ENCODE measurements at places on chromosomes 2 and 18. TPM values are rescaled to one million over a fixed set of nuclear protein-coding genes. Genes with fewer than 3 reads are reported as not detected.

DNA sequence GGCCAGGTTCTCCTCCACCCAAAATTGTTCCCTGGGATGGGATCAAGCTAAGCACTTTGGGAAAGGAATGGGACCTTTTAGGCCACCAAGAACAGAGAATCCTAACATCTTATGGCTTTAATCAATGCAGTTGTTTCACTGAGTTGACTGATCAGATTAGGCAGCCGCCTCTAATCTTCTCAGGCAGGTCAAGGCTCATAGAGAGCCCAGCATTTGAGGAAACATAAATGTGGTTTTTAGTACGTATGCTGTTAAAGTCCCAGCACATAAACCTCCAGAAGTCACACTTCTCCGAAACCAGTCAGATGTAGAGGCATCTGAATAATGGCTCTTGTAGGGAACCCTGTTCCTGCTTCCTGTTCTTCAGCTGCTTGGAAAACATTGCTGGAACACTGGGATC lies 99.5 kb upstream of the RMDN2 start:
- DNase-seq = no peak

NYAP2 gene
- total RNA-seq = not detected

DNA sequence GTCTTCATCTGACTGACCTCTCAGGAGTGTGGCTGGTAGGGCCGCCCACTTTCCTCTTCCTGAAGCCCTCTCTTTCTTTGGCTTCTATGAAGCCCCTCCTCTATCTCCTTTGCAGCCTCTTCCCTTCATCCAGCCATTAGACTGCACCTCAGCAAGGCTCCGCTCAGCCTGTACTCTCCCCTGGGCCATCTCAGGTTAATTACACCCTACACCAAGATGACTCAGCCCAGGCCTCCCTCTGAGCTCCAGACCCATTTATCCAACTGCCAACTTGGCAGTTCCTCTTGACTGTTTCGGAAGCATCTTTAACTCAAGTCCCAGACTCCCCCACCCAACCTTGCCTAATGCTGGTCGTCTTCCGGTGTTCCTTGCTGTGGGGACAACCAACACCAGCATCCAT lies 5.8 kb upstream of the WNT6 start:
- DNase-seq = peak; percentile 68

GRCh38 chr18:35041815-35042387 lies 688 bp downstream of the MAPRE2 start:
- DNase-seq = peak; percentile 10

ST3GAL5 gene
- 17.5 TPM for total RNA-seq

DNA sequence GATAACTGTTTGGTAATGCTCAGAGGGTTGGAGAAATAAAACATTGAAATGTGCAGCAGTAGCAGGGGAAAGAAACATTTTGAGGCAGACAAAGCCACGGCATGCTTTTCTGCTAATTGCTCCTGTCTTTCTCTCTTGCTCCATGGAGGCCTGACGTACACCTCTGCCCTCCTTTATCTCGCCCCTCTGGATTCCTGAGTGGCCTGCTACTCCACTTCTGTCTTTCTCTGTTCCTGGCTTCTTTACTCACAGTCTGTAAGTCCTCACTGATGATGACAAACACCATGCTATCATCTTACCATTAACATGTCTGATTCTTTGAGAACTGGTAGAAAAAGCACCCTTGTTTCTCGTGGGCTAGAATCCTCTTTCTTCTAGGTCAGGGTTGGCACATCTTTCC lies 392.9 kb downstream of the MEIS1 start:
- no peak for DNase-seq
